Ureter (tissue), 1 donor: ENCODE measurements at places on chromosomes 16 and 17. TPM values are rescaled to one million over a fixed set of nuclear protein-coding genes. Genes with fewer than 3 reads are reported as not detected.

Gene RNF222
- not detected for total RNA-seq

Gene SMPD3
- total RNA-seq = 1.6 TPM

- DNase-seq = no peak
These were observed 266.0 kb downstream of the ENGASE start for GRCh38 chr17:79340333-79341221.

Gene TMEM100
- 8.4 TPM for total RNA-seq
